NCI-H2227 treated with DMSO at 0.1 percent for 48 hours (cell line): ENCODE measurements at places on chromosomes 5 and 9.

DNA sequence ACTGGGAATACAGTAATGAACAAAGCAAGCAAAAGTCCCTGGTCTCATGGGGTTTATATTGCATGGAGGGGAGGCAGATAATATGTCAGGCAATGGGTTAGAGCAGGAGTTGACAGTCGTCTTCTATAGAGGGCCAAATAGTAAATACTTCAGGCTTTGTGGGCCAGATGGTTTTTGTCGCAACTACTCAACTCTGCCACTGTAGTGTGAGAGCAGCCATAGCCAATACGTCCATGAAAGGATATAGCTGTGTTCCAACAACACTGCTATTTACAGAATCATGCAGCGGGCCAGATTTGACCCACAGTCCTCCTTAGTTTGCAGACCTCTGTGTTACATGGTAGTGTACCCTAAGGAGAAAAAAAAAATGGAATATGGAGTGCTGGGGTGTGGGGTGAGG is 25.5 kb downstream of the MAST4 start:
- no peak for DNase-seq

- DNase-seq, result no peak
Measured at GRCh38 chr5:163916376-163916775, 411.0 kb downstream of the MAT2B start.

DNA sequence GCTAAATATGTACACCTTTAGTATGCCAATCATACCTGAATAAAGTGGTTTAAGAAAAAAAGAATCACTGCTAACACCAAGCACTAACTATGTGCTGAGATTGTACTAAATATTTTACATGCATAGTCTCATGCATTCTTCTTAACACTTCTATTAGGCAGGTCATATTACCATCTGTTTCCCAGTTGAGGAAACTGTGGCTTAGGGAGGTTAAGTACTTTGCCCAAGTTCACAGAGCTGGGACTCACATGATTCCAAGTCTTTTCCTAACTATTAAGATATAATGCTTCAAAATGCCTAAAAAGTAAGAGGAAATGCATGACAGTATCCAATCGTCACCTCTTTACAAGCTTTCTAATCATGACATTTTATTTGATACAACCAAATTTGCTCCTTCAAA is 69.2 kb upstream of the PLPP6 start:
- DNase-seq, result no peak

DNA sequence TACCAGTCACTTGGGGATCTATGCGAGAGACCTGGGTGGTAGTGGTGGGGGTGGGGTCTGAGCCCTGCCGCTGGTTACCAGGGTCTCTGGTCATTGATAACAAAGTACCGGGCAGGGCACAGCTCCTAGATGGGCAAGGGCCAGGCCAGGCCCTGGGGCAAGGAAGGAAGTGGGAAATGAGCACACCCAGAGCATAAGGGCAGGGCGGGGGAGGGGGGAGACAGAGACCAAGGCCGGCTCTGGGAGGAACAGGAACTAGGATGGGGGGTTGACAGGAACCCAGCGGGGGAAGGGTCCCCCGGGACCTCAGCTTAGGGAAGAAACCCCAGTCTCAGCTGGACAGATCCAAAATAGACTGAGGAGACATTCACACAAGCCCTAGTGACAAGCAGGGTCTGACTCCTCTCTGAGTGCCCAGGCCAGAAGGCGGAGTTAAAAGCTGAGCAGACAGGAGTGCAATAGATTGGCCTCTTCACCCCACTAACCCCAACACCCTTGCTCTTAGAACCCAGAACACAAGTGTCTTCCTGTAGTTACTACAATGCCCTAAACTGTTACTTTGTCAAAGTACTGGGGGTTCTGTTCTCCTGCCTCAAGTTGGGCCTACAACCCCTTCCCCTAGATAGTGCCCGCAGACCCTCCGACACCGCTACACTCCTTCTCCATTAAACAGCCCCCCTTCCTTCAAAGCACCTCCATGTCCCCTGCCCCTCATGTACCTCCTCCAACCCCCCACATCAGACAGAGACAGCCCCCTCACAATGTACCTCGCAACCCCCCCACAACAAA is 628 bp downstream of the ATOSB start:
- DNase-seq, result no peak

GRCh38 chr9:121298016-121298538 is 30.1 kb downstream of the GSN start:
- no peak for DNase-seq

GRCh38 chr9:111633389-111633736 is 2.2 kb downstream of the DNAJC25 start:
- no peak for DNase-seq

DNA sequence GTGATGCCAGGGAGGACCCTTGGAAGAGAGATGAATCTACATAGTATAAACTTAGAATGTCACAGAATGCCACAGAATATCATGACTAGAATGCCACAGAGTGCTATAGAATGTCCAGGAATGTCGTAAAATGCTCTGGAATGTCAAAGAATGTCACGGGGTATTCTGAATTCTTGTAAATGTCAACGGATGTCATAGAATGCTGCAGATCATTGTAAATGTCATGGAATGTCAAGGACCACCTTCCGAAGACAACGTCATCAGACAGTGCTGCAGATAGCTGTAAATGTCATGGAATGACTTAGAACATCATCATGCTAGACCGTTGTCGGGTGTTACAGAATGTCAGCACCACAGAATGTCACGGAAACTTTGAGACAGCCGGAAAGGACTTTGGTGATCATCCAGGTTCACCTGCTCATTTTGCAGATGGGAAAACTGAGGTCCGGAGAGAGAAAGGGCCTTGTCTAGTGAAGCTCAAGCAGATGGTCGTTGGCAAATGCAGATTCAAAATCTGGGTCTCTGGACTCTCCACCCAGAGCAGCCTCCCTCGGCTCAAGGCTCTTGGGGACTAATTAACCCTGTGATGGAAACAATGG is 117.1 kb downstream of the LHX2 start:
- no peak for DNase-seq

DNA sequence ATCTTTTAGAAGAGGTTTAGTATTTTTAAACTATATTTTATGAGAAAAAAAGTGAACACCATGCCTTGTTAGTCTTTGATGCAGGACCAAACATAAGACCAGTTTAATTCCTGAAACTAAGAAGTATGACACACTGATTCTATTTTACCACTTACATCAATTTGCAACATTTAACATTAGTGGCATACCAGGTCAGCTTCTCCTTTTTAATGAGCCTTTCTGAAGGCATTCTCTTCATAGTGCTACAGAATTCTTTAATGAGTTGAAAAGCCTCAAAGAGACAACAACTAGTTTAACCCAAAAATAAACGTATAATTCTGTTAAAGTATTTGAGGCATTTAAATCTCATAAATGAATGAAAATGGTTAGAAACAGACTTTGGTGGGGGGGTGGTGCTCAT is 28.2 kb downstream of the ARSB start:
- no peak for DNase-seq

- no peak for DNase-seq
Measured at GRCh38 chr5:14184725-14185124, 41.6 kb downstream of the TRIO start.

DNA sequence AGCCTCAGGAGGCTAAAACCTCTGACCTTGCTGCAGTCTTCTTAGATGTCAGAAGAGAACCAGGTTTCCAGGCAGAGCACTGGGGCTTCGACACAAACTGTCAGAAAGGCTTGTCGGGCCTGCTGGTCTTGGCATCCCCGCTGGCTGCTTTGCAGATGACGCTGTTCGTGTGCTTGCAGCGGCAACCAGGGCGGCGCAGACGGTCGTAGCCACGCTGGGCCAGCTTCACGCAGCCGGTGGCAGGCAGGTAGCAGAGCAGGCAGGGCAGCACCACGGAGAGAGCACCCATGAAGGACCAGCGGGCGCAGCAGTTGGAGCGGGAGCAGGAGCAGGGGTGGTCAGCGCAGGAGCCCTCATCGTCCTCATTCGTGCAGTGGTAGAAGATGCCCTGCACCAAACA is 10.7 kb downstream of the SPRY4 start:
- DNase-seq, result no peak

DNA sequence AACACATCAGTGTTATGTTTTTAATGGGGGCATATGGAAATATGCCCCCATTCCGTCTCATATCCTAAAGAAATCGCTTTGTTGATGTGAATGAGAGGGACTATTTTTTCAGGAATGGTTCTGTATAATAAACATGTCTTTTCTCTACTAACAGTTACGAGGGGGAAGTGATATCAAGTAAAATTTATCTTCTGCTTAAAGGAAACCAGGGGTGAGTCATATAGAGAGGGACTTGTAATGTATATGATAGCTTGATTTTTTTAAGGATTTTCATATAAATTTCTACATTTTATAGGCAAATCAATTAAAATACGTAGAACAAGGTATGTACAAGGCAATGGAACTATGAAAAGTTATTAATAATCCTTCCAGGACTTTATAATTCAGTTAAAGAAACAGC is 207.1 kb downstream of the SEMA5A start:
- DNase-seq, result no peak

DNA sequence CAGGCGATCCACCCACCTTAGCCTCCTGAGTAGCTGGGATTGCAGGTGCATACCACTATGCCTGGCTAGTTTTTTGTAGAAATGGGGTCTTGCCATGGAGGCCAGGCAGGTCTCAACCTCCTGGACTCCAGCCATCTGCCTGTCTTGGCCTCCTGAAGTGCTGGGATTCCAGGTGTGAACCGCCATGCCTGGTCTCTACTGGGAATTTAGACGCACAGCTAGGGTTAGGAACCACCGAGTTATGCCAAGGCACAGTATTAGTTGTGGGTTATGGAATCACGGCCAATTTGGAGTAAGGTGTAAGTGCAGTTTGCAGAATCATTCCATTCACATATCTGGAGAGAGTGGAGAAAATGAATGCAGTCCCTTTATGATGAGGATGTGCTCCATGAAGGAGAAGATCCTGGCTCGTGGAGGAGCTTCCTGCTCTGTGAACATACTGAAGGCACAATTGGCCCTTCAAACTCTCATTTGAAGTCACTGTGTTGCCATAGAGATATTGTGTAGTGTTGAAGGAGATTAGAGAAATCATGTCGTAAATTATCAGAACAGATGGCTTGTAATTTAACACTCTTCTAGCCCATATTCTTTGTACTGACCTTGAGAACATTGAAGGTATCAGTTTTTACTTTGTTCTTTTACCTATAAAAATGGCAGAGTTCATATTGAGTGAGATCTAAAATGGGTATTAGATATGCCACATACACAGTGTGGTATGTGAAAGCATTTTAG is 18.8 kb downstream of the TRIO start:
- no peak for DNase-seq

DNA sequence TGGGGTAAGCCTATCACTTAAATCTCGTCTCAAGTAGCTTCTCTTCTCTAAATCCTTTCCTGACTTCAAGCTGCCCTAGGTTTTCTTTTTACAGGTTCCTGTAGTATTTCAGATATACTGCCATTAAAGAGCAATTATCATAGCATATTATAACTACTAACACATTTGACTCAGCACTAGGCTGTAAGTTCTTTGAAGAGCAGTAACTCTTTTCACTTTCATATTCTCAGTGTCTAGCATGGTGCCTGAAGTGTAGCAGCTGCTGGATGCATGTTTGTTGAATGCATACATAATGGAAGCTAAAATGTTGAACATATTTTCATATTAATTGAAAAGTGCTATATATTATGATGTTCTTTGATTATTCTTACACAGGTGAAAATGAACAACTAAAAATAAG is 22.5 kb downstream of the CCDC152 start:
- DNase-seq, result no peak

- DNase-seq, result no peak
Measured at GRCh38 chr5:34736445-34737115, 80.5 kb downstream of the RAI14 start.

DNA sequence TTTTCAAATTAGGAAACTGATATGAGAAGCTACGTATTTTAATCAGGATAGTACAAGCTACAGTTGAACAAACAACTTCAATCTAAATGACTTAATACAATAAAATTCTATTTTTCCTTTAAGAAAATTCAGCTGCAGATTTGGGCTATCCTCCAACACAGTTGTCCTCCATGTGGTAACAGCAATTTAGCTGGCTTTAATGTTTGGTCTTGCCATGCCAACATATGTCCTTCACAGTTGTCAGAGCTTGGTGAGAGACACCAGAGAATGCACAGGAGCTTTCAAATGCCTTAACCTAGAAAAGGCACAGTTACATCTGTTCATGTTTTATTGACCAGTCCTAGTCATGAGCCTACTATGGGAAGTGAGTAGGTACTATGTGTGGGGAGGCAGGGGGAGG is 10.8 kb downstream of the FAM174A start:
- DNase-seq, result no peak

DNA sequence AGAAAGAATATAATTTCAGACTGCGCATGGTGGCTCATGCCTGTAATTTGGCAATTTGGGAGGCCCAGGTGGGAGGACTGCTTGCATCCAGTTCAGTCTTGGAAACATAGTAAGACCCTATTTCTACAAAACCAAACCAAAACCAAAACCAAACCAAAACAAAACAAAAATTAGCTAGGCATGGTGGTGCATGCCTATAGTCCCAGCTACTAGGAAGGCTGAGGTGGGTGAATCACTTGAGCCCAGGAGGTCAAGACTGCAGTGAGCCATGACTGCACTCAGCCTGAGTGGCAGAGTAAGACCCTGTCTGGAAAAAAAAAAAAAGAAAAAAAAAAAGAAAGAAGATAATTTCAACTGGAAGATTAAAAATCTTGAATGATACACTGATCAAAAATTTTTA is 137.0 kb upstream of the ACOT12 start:
- DNase-seq, result no peak

- no peak for DNase-seq
Measured at GRCh38 chr9:19114680-19115270, 12.1 kb upstream of the HAUS6 start.

DNA sequence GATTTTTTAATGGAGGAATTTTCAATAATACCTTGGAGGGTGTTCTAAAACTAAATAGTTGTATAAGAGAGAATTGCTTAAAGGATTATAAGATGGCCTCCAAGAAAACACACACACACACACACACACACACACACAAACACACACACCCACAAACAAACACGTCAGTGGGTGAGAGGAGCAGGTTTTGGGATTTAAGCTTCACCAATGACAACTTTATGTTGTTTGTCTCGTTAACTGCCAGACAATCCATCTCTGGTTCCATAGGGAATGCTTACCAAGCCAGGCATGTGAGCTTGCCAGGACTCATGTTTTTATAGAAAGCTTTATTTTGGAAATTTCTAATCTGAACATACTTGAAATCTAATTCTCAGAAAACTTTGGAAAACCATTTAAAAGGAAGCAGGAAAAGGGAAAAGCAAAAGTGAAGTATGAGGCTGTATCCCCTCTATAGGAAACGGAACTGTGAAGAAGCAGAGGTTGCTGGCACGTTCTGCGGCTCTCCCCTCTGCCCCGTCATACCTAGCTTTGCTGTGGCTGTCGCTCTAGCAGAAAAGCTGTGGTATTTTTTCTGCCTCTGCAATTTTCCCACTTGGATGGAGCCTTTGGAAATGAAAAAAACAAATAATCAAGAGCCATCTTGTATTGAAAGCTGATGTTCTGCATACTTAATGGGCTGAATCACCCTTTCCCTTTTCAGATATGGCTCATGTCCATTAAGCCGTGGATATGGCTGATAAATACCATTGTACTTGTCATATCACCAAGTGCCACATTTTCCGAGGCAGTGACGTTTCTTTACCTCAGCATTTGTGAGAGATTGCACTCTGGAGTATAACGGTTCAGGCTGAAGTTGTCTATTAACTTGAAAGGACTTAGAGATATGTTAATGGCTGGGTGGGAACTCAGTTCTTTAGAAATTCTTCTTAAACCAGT is 112.7 kb downstream of the NTRK2 start:
- DNase-seq, result no peak
